SK-N-SH treated with all-trans-retinoic acid at 6 μM for 48 hours (cell line): ENCODE measurements at places on chromosomes 1 and 21.
A peak's percentile ranks its signal among the peaks of the same experiment; 100 is the strongest.

DNA sequence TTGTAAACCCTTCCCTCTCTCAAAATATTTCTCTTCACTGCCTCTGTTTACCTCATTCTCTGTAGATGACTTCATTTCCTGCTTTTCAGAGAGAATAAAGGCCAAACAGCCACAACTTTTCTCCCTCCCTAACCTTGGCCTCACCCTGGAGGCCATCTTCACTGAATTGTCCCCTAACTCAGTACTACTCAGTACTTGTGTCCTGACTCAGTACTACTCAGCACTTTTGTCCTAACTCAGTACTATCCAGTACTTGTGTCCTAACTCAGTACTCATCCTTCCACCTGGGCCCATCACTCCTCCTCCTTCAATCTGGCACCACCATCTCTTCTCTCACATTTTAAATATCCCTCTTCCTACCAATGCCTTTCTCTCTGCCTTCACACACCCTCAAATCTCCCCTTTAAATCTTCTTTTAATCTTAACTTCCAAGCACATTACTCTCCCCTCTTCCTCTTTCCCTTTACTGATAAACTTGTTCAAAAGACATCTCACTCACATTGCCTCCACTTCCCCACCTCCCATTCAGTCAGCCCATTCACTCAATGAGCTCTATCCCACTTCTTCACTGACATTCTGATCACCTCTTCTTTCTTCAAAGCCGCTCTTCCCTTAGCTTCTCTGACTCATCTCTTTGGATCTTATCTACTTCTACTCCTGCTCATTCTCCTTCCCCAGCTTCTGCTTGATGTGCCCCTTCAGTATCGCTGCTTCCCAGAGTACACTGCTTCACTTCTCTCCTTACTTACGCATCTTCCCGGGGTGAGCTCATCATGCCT, 121.4 kb downstream of the RNF220 start:
- ATAC-seq: no peak

GRCh38 chr21:46256501-46256994, 28.0 kb upstream of the LSS start:
- ATAC-seq: no peak

DNA sequence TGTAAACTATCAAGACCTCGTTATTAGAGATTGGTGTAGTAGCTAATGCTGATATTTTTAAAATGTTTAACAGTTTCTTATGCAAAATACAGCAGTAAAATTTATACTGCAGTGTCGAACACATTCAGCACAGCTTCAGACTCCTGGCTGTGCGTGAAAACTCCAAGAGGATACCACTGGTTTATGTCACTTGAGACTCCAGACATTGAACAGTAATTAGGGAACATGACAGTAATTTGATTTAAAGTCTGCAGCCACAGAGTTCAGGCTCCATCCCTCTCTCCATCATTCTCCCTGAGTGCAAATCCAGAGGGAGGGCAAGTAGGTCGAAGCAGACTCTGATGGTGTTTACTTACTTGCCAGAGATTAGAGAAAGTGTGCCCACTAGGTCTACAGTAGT, 94.2 kb downstream of the AK5 start:
- ATAC-seq: peak; percentile 54

DNA sequence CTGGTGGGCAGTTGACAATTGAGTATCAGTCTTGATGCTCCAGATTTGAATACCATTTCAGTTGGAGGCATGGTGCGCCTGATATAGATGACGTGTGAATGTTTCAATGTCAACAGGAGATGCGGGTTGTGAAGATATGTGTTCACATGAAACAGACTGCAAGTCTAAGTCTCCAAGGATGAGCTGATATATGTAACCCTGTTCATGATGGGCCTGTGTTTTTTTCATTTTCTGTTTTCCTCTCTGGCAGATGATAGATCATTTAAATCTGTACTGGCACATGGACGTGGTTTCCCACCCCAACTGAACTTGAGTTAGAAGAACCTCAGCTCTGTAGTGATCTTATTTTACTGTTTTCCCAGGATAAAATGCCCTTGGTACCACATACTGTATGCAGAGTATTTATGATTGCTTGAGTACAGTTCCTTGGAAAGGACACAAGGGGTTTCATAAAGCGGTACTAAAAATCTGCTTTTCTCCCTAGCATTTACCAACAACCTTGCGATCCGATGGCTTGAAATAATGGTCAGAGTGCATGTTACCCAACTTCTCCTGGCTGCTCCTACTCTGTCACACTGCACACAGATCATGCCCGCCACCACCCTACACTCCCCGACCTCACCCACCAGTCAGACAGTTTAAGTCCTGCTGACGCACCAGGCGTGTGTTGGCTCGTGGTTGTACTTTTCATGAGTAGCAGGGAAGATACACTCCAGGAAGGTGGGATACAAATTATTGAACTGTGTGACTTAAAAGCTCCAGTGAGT, 131.1 kb downstream of the NFIA start:
- no peak for ATAC-seq

DNA sequence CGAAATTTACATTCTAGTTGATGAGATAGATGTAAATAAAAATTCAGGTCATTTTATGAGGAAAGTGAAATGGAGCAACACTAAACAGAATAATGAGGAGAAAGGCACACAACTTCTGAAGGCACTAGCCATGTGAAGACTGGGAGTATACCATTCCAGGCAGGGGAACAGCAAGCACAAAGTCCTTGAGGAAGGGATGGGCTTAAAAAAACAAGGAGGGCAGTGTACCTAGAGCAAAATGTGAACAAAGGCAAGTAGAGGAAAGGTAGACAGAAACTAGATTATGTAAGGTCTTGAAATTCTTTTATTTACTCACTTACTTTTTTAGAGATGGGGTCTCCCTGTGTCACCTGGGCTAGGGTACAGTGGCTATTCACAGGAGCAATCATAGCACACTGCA, 54.1 kb upstream of the LRIG2 start:
- ATAC-seq: no peak

DNA sequence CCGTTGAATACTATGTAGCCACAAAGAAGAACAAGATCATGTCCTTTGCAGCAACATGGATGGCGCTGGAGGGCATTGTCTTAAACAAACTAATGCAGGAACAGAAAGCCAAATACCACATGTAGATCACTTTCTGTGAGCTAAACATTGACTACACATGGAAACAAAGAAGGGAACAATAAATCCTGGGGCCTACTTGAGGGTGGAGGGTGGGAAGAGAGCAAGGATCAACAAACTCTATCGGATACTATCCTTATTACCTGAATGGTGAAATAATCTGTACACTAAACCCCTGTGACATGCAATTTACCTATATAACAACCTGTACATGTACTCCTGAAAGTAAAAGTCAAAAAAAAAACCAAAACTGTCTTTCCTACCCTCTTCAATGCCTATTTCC, 40.8 kb upstream of the CD55 start:
- ATAC-seq: no peak

GRCh38 chr1:174680101-174680500, 232.3 kb downstream of the GPR52 start:
- no peak for ATAC-seq

DNA sequence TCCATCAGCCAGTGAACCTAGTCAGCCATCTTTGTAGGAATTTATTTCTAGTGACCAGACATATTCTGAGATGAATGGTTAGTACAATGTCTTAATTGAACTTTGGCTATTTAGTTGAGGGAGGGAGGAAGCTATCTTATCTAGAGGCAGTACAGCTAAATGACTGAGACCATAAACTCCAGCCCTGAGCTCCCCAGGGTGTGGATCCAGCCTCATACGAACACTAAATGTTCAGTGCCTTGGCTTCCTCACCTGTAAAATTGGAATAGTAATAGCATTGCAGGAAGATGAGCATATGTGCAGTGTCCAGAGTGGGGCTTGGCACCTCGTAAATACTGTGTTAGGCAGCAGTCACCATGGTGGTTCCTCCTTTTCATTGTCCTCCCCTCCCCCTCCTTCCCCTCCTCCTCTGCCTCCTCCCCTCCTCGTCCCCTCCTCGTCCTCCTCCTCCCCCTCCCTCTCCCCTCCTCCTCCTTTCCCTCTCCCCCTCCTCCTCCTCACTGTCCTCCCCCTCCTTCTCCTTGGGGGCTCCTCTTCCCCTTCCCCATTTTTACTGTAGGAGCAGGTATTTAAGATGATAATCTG, 108.2 kb downstream of the GALNT2 start:
- ATAC-seq: no peak

GRCh38 chr1:229913489-229913888, 153.5 kb upstream of the GALNT2 start:
- no peak for ATAC-seq

- ATAC-seq: no peak
Observed at GRCh38 chr1:75641325-75641724, 30.4 kb upstream of the SLC44A5 start.

DNA sequence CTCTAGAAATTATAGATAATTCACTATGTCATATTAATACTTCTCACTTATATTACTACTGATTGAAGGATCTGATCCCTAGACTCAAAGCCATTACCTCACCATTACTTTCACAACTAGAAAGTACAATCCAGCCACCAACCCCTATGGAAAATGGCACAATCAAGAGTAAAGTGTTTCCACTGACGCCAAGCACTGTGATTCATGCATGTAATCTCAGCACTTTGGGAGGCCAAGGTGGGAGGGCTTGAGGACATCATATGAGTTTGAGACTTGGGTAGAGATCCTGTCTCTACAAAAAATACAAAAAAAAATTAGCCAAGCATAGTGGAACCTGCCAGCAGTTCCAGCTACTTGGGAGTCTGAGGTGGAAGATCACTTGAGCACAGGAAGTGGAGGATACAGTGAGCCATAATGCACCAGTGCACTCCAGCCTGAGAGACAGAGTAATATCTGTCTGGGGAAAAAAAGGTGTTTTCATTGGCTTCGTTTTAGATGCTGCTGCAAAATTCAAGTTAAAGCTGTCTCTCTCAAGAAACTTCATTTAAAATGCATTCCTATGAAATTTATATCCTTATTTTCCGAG, 126.5 kb downstream of the AKT3 start:
- no peak for ATAC-seq

- peak; percentile 13; the same call in 2 of the 3 replicates for ATAC-seq
Observed at GRCh38 chr1:27408151-27408550, 15.7 kb downstream of the GPR3 start.

DNA sequence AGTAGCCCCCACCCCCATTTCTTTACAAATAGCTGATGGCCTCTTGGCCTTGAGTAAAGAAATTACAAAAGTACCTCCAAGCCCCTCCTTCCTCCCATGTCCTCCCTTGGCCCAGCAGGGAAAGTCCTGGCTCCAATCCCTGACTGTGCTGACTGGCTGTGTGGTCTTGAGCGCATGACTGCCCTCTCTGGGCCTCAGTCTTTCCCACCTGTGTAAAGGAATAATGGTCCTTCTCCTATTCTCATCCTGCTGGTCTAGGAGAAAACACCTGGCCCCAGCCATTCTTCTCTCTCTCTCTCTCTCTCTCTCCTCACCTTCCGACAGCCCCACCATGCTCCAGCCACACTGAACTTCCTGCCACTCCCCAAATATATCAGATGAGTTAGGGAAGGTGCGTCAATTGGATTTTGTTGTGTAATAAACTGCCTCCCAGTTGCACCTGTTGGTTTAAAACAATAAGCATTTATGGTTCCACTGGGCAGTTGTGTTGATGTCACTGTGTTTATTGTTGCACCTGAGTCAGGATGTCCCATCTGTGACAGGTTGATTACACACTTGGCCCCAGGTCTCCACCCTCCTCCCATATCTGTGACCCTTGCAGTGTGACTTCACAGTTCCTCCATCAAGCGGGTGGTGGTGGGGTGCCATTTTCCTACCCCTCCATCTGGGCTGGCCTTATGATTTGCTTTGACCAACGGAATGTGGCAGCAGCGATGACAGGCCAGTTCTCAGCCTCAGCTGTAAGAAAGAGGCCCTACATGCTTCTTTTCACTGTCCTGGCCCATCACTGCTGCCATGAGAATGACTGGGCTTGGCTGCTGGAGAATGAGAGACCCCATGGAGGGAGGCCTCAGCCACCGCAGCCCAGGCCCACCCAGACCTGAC, 22.3 kb upstream of the LRP8 start:
- no peak for ATAC-seq
